ENCODE measurements at places on chromosomes 5 and 9.

DNA sequence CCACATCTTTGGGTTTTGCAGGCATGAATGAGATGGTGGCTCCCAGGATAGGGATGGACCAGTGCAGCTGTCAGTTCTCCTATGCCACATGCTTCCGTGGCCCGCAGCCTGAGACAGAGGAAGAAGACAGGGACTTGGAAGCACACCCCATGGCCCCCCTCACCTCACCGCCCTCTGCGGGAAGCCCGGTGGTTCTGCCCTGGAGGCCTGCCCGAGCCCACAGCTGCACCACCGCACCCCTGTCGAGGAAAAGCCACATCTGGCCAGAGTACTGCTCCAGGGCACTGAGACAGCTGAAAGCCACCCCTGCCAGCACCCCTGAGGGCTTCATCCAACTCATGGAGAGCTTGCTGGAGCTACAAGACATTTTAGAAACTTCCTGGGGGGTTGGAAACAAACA lies 7.6 kb upstream of the TRMT10B start:
- DNase-seq, result no peak

DNA sequence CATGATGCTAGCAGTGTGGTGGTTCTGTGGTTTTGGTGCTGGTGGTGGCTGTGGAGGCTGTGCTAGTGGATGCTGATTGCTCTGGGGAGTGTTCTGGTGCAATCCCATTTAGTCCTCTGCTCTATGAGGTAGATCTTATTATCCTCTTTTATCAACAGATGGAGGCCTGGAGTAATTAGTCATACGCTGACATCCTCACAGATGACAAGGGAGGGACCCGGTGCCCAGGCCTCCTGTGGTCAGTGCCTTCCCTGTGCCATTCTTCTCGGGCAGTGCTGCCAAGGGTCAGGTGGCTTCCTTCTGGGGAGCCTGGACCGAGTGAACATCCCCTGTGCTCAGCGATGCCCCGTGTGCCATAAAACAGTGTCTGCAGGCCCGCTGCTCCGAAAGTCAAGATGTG lies 74.5 kb downstream of the COL5A1 start:
- no peak for DNase-seq

GRCh38 chr5:150575745-150576448 lies 64.6 kb upstream of the SYNPO start:
- no peak for DNase-seq

DNA sequence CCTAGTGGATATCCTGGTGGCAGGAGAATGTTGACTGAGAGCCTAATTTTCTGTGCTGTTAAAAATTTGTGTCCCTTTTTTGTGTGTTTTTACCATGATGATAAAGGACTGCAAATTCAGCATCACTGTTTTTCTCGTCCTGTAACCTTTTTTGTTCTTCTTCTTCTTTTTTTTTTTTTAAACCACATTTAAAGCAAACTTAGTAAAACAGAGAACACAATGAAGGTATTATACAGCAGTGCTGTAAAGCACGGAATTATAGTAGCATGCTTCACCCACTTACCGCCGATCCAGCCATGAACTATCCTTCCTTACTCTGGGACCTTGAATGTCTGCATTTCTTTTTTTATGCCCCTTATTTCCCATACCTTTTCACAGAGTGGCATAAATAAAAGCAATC lies 280.0 kb downstream of the ARHGAP26 start:
- no peak for DNase-seq

GRCh38 chr5:65647941-65648340 lies 23.1 kb downstream of the SHLD3 start:
- DNase-seq, result no peak

DNA sequence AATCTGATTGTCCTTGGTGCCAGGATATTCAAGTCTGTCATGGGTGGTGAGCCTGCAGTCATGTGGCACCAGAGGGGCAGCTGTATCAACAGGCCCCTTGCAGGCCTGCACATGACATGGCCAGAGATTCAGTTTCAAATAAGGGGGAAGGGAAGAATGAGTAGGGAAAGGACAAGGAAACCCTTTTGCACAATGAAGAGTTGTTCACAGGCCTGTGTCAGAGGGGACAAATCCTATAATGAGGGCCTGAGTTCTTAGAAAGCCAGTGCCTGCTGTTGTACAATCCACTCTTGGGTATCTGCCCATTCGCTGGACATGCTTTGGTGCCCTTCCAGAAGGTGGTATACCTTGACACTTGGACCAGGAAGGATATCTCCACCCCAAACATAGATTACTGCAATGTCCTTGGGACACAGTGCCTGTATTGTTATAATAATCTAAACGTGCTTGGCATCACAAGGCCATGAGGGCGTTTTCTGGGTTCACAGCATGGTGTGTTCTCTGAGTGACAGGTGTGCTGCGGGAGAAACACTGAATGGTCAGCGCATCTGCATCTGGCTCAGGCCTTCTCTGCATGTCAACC lies 1.9 kb upstream of the TMEM171 start:
- DNase-seq, result no peak
